Left renal cortex interstitium (tissue), 4 donors: ENCODE measurements at places on chromosomes 13 and 19.

DNA sequence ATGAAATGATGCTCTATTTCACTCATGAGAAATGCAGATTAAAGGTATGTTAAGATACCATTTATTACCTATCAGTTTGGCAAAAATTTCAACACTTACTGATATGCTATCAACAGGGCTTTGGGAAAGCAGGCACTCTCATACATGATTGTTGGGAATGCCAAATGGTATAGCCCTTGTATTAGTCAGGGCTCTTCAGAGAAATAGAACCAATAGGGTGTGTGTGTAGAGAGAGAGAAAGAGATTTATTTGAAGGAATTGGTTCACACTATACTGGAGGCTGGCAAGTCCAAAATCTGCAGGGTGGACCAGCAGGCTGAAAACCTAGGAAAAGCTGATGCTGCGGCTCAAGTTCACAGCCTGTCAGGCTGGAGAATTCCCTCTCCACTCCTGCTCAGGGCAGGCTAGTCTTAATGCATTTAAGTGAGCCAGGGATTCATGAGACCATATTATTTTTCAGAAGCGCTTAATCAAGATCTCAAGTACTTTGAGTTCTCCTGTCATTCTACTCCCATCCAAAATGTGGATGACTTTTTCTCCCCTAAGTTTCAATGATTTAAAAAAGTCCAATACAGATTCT, 72.4 kb downstream of the NHLRC3 start:
- DNase-seq, result no peak

DNA sequence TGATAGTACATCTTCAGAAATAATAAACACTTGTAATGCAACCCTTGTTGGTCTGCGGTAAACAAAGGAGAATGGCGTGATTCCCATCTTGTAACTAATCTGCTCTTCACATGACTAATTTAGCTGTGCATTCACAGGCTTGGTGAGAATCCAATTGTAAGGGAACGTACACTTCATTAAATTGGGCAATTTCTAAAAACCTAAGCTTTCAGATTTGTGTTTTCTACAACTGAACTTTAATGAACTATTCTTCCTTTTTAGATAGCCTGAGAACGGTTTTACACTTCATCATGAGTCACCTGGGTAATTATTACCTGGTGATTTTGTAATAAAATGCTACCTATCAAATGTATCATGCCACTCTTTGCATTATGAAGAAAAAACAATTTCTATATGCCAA, 306.9 kb downstream of the KLF5 start:
- no peak for DNase-seq

DNA sequence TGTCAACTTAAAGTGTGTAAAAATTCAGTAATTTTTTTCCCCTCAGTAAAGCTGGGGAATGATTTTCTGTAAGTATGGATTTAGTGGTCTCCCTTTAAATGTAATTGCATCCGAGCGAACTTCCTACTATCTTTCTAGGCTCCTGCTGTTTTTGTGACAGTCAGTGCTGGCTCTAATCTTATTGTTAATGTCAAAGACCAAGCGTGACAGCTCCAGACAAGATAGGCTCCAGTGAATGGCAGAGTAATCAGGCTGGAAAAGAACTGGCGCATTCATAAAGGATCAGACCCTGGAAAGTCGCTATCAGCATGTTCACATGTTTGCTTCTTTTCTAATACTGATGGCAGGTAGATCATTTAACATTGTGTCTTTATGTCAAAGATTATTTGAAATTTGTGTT, 908.0 kb upstream of the ATXN8OS start:
- DNase-seq, result no peak

- no peak for DNase-seq
Observed at GRCh38 chr19:38453596-38453995, 20.1 kb downstream of the RYR1 start.

GRCh38 chr13:111317571-111318345, 2.7 kb upstream of the TEX29 start:
- DNase-seq, result no peak

DNA sequence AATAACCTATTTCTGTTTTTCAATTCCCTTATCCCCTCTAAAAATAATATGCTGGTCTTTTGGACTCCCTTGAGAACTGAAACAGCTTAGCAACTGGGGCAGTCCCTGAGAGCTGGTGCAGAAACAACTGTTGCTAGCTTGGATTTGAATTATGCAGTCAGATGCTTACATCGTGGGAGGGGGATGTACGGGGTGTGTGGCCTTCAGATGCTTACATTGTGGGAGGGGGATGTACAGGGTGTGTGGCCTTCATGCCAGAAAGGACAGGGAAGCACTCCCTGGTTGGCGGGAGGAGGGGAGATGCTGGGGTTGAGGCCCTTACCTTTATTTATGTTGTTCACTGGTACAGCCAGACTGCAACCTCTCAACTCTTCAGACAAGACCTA, 25.6 kb downstream of the LRCH1 start:
- DNase-seq, result no peak

DNA sequence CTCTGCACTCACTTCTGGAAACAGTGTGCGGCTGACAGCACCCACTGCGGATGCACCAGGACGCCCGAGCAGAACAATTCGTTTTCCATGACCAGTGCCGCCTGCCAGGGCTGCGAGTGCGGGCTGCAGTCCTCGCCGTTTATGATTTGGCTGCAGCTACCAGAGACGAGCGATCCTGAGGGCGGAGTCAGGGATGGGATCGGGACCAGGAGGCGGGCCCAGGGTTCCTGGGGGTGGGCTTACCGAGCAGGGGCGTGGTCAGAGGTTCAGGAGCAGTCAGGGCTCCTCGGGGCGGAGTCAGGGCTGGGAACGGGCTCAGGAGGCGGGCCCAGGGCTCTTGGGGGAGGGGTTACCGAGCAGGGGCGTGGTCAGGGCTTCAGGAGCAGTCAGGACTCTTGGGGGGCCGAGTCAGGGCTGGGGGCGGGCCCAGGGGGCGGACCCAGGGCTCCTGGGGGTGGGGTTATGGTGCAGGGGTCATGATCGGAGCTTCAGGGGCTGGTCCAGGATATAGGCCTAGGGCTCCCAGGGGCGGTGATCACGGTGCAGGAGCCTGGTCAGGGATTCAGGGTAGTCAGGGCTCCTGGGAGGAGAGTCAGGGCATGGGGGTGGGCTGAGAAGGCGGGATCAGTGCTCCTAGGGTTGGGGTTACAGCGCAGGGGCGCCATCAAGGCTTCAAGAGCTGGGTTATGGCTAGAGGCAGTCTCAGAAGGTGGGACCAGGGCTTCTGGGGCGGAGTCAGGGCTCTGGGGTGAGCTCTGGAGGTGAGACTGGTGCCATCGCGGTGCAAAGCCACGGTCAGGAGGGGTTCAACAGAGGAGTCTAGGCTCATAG, 1.7 kb downstream of the KLK4 start:
- no peak for DNase-seq

DNA sequence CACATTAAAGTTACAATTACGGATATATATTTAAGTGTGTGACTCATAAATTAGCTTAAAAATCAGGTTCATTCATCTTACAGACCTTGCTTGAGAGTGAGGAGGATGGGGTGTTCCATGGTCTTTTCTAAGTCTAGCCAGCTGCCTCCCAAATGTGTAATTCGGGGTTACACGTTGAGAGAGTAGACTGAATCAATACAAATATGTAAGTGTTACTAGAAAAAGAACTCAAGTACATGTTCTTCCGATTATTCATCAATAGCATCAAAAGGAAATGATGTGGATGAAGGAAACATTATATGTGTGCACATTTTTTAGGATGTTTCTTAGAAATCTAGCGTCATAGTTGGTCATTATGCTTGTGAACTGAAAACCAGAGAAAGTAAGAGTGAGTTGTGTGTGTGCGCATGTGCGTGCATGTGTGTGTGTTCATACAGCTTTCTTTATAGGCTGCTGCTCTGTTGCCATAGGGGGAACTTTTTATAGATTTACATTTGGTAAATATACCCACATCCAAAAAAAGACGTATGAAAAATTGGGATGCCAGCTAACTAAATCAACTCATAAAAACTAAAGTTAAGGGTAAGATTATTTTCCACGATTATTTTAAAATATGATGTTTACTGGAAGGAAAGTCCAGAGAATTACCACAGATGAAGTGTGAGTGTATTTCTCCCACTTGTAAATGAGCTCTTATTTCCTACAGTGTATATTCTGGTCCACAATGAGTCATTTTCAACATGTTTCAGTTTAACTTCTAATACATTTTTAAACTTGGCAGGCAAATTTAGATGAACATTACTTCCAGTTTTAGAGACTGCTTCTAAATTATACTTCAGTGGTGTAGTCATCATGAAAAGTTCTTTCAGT, 82.4 kb downstream of the PIBF1 start:
- no peak for DNase-seq
